NCI-H187 (cell line): ENCODE measurements at places on chromosomes 7 and 10.
A peak's percentile ranks its signal among the peaks of the same experiment; 100 is the strongest.

GRCh38 chr7:122595885-122596284 is 103.0 kb downstream of the RNF133 start:
- DNase-seq: no peak

GRCh38 chr10:5442065-5442989 is 30.0 kb downstream of the NET1 start:
- DNase-seq: no peak

DNA sequence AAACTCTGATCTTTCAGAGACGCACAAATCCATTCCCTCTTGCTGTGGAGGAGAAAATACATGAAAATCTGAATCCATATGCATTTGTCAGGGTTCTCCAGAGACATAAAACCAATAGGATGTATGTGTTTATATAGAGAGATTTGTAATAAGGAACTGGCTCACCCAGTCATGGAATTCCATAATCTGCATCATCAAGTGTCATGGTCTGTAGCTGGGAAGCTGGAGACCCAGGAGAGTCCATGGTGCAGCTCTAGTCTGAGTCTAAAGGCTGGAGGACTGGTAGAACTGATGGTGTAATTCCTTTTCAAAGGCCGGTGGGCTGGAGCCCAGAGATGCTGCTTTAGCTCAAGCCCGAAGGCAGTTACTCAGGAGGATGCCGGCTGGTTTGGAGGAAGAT is 134.0 kb downstream of the TCF7L2 start:
- DNase-seq: no peak

DNA sequence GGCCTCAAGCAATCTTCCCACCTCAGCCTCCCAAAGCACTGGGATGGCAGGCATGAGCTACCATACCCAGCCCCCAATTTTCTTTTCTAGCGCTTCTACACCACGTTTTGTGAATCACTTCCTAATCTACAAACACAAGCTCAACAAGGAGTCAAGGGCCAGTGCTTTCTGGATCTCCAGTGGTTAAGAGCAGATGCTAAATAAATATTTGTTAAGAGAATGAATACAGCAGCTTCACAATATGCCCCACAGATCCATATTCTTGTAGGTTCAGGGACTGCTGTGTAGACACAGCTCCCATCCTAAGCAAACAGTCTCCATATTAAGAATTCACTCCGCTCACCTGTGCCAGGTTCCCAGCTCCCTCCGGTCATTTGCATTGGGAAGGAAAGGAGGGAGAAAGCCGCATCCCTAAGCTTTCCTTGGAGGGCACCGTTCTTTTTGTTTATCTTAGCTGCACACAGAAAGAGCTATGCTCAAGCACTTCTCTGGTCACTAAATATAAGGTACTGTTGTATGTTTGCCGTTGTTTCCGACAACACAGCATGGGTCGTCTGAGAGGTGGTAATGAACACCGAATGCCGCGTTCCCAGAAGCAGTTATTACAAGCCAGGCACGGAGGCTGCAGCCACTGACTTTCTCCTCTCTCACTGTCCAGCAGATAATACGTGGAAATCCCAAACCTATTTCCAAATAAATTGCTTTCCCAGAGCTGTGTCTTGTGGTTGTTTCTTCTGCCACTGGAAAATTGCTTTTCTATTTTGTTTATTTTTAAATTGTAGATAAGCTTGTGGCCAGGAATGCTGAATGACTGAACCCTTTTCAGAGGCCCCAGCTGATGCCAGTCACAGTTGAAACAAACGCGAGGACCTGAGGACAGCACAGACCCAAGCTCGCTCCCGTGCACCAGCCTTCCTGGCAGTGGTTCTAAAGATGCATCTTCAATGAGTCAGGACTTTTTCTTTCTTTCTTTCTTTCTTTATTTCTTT is 217.1 kb downstream of the PRPF18 start:
- no peak for DNase-seq

GRCh38 chr7:30931161-30931928 is 19.7 kb downstream of the AQP1 start:
- no peak for DNase-seq

GRCh38 chr10:132162590-132163277 is 24.0 kb upstream of the DPYSL4 start:
- DNase-seq: no peak

DNA sequence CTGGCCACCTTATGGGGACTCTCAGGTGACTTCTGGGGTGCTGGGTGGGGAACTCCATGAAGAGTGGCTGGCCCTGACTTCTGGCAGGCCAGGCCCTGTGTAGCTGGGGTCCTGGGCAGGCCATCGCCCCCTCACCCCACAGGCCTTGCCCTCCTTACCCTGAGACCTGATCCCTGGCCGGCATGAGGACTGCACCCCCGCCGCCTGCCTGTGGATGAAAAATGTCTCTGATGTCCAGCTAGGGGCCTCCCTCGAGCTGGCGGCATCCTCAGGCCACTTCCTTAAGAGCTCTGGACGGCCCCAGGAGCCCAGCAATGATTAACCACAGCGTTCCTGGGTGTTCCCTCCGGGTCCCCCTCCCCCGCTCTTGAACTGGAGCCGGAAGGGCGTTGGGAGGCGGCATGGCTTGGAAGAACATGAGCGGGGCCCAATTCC is 31.8 kb upstream of the SHH start:
- DNase-seq: no peak

GRCh38 chr10:74419958-74420375 is 268.9 kb downstream of the ADK start:
- DNase-seq: no peak

DNA sequence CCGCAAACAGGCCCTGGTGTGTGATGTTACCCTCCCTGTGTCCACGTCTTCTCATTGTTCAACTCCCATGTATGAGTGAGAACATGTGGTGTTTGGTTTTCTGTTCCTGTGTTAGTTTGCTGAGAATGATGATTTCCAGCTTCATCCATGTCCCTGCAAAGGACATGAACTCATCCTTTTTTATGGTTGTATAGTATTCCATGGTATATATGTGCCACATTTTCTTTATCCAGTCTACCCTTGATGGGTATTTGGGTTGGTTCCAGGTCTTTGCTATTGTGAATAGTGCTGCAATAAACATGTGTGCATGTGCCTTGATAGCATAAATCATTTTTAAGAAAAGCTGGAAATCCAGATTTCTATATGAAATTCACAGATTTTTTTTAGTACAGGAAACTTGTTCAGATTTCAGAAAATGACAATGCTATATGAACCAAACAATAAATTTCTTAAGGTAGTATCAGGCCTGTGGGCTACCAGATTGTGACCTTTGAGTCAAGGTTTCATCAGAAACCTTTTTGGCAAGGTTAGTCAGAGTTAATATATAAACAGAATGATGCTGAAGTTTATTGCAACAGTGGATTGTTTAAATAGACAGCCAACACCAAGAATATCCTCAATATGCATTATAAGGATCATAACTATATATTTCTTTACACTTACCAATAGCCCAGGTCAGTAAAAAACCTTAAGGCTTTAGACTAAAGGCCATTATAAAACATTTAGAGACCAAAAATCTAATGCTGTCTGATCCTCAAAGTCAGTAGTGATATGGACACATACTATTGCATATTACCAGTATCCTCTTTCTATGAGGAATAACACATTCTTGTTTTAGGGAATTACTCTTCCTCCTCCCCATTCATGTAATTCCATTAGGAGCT is 68.7 kb upstream of the PAPSS2 start:
- DNase-seq: no peak

GRCh38 chr7:120404042-120404441 is 131.1 kb downstream of the KCND2 start:
- DNase-seq: no peak

DNA sequence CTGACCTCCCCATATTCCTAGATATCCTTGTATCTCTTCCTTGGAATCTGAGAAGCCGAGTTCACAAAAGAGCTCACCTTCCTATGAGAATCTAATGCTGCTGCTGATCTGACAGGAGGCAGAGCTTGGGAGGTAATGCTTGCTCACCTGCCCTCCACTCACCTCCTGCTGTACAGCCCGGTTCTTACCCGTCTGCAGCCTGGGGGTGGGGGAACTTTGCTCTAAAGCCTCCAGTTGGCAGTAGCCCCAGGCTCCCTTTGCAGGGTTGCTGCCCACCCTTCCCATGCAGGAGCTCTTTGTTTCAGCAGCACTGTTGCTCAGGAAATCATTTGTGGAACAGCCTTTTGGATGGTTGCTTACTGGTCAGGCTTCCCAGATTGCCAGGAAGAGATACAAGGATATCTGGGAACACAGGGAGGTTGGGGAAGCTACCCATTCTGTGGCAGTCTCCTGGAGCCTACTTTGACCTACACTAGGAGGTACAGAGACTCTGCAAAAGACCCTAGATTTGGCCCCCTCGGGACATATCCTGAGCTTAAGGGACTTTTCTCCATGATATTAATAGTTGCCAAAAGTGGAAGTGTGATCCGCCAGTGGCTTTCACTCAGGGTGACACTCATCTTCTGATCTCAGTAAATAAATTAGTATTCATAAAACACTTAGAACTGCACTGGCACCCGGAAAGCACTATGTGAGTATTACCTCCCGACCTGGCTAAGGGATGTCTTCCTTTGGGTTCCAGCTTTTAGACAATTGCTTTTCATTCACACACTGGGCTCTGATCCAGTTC is 363.7 kb upstream of the PODXL start:
- no peak for DNase-seq

DNA sequence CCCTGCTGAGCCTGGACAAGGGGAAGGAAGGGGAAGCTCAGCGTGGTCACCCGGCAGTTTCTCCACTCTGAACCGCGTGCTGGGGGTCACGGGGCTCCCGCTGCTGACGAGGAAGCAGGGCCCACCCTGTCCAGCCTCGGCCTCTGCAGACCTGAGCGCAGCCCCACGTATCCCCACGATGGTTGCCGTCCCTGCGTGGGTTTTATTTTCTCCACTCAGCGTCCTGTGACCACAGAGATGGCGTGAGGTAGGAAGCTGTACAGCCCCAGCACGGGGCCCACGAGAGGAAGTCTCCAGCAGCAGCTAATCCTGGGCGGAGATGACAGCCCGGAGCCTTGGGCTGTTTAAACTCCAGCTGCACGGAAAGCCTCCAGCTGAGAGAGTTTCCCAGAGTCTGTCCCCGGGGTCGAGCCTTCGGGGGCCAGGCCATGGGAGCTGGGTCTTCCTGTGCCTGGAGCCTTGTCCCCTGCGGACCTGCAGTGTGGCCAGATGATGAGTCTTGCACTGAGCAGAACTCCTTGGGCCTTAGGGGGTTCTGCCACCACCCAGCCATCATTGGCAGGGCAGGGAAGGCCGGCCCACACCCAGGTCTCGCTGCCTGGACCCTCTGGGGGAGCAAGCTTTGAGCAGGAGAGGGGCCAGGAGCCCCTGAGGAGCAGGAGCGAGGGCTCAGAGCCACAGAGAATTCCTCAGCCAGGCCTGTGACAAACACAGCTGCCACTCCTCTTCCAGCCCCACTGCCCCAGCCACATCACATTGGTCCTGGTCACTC is 72.8 kb upstream of the FAM20C start:
- DNase-seq: no peak

GRCh38 chr7:104943502-104944343 is 70.3 kb upstream of the KMT2E start:
- DNase-seq: peak; percentile 80

- no peak for DNase-seq
These were observed 10.0 kb upstream of the TLX1 start for GRCh38 chr10:101120884-101121653.

DNA sequence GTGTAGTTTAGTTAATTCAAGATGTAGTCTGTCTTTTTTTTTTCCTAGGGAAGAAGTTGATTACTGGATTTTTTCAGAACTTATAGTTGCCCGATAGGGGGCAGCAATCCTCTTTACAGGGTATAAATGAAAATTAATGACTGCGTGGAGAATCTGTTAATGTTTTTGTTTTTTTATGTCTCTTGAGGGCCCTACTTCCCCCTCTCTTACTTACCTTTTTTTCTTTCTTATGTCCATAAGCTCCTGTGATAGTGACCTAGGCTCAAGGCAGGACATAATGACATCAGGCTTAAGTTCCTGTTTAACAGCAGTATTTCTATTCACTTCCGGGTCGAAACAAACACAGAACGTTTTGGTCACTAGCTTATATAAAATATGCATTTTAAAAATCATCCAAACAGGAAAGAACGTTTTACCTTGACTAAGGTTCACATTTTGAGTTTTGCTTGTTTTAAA is 18.8 kb downstream of the CDC123 start:
- DNase-seq: no peak

GRCh38 chr10:62451611-62451975 is 77.4 kb downstream of the ZNF365 start:
- no peak for DNase-seq

DNA sequence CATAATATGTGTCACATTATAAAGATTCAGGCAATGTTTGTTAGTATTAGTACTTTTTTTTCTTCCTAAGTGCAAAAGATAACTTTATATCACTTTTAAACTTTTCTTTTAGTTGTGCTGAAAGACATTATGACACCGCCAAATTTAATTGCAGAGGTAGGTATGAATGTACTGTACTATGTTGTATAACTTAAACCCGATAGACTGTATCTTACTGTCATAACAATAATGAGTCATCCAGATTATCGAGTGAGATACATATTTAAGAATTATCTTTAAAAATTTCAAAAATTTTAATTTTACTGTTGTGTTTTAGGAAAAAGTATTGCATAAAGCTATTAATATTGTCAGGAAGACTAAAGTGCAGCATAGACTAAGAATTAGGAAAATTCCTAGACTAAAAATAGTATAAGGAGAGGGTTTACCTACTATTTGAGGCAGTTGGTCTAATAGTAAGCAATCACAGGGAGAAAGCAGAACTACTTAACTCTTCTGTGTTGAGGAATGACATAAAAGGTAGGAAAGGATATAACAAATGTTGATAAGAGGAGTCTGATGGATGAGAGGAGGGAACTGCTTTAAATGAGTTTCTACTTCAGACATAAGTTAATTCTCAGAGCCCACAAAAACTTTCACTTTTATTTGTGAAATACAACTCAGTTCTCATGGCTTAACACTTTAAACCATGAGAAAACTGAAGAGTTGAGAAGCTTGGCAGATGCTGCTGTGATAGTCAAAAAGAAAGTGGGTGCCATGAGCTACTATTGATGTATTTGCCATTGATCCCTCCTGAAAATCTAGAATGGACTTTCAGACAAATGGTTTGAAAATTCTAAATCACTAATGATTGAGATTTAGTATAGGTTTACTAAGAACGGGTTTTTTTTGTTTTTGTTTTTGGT is 67.8 kb downstream of the PTEN start:
- DNase-seq: no peak

GRCh38 chr7:98569691-98570337 is 47.3 kb upstream of the NPTX2 start:
- no peak for DNase-seq

DNA sequence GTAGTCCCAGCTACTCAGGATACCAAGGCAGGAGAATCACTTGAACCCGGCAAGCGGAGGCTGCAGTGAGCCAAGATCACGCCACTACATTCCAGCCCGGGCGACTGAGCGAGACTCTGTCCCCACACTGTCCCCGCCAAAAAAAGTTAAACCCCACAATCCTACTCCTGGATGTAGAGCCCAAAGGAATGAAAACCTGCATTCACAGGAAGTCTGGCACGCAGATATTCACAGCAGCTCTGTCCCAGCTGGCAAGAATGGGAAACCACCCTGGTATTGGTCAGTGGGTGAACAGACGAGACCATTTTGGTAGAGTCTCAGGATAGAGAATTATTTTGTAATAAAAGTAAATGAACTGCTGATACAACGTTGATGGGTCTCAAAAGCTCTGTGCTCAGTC is 225.2 kb downstream of the MAD1L1 start:
- DNase-seq: no peak
